ENCODE measurements at places on chromosomes 5 and 9.

GRCh38 chr5:127176769-127177168, 103.5 kb upstream of the C5orf63 start:
- DNase-seq, result no peak

DNA sequence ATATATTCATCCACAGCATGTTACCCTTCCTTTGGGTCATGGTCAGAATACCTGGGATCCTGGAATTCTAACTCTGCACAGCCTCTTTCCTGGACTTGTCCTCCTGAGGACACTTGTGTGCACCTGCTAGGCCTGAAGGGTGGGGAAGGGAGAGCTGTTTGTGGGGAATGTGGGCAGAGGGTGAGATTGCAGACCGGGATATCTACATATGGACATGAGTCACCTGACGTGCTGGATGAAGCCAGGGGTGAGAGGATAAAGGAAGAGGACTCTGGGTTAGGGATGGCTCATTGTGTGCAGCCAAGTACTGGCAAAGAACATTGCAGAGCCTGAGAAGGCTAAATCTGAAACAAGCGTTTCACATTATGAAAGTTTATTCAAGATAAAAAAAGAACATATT, 241.4 kb upstream of the RPS23 start:
- no peak for DNase-seq

- DNase-seq, result no peak
Measured at GRCh38 chr5:54329731-54330709, 19.6 kb upstream of the ARL15 start.

DNA sequence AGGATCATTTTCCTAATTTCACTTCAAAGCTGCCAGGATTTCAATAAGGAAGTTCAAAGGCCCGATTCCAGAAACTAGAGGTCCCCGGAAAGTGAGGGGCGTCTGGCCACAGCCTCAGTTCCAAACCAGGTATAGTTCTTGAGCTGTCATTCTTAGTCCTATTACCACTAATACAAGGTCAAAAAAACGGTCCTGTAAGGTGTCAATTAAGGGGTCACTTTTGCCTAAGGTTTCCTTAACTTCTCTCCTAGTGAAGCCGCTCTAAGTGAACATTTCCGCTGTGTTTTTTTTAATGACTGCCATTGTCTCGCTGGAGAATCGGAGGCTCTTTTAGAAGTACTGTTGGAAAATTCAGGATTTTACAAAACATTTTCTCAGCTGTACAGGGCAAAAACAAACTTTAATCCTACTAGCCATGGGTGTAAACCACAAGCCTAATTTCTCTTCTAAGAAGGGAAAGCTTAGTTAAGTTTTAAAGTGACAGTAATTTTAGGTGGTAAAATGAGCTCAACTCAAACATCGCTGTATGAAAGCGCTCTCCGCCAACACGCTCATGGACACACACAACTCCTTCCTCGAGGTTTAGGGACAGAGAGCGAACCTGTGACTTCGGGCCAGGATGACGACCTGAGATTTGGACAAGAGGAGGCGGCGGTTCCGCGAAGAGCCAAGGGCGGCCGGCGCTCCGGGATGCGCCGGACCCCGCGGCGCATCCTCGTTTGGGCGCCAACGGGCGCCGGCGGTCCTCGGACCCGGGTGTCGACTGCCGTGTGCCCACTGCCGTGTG, 76.7 kb upstream of the IFNE start:
- no peak for DNase-seq

Data from activated CD4-positive, alpha-beta T cell treated with anti-CD3 and anti-CD28 coated beads, Interleukin-2, amount 50 U/mL, for 24 hours (primary cell).